ENCODE measurements at places on chromosomes 6 and 20.

DNA sequence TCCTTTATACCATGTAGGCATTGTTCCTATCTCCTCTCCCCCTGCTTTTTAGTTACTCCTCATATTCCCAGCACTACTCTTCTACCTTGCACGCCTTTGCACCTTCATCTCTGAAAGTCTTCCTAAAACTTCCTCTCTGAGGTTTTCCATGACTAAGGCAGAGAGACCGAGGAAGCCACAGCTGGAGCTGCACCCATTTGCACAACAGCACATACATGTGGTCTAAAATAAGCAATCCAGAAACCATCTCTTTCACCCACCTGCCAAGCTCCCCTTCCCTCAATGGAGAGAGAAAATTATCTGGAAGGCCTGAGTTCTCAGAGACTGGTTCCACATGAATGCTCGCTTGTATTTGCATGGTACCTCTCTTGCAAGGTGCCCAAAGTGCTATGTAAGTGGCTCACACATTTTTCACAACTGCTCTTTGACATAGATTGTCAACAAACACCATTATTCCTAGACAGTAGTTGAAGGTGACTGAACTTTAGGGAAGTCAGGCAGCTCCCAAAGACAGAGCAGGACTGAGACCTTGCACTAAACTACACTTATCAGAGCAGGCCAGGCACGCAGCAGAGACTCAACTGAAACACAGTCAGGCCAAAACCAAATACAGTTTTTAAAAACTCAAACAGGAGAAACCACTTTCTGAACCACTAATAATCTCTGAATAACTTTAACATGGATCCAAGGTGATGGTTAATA is 313.2 kb downstream of the TFAP2A start:
- peak; percentile 62 for DNase-seq

DNA sequence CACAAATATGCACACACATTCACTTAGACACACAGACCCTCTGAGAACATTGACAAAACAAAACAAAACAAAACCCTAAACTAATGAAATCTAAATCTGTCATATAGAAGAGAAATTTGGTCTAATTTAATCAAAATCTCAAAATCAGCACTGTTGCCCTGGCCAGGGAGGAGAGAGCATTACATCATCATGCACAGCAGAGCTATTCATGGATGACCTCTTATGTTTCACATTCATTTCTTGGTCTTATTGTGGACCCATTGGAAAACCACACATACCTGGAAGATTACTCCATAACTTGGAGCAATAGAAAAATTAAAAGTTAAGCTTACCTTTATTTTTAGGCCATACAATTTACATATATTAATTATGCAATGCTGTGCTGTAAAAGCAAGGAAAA is 1223.6 kb upstream of the GJE1 start:
- no peak for DNase-seq

DNA sequence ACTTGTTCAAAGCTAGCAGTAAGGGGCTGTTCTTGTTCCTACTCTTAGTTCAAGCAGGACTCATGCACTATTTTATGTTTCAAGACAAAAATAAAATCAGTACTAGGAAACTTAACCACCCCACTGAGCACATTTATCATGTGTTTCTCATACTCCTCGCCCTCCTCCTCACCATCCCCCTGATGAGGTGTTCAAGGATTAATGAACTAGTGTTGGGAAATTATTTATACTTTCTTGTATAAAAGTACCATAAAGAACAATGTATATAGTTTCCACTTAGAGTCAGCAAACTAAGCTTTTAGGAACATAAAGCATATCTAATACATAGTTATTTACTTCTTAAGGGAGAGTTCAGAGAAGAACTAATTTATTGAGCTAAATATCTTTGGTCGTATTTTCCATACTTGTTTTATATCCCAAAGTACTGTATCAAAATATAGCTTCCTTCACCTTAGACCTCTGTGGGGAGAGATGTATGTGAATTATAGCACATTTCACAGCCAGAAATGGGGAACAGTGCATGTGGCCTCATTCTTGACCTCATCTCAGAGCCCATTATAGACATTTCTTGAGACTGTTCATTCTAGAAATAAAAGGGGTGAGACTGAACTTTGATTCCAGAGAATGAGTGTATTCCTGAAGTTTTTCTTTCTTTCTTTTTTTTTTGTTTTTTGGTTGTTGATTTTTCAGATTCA is 326.5 kb upstream of the MAP3K7 start:
- no peak for DNase-seq

DNA sequence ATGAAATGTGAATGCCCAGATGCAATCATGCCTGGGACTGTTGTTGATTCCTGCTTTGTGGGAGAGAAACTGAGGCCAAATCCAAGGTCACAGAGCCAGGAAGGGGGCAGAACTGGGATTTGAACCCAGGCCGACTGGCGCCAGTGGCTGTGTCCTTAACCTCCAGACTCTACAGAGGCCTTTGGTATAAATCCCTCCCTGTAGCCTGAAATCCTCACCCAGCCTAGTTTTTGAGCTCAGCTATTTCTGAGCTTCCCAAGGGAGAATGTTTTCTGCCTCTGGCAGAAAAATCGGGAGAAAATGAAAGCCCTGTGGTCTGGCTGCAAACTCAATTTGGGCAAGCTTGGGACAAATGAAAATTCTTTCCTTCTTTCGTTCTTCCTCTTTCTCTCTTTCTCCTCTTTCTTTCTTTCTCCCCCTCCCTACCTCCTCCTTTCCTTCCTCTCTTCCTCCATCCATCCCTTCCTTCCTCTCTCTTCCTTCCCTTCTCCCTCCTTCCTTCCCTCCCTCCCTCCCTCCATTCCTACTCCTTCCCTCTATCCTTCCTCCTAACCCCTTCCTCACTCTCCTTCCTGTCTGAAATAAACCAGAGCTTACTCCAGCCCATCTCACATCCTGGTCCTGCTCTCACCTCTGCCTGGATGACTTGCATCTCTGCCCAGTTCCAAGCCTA is 34.9 kb downstream of the SNAI1 start:
- DNase-seq = no peak

GRCh38 chr6:142355520-142356174 is 53.8 kb downstream of the ADGRG6 start:
- DNase-seq = no peak

DNA sequence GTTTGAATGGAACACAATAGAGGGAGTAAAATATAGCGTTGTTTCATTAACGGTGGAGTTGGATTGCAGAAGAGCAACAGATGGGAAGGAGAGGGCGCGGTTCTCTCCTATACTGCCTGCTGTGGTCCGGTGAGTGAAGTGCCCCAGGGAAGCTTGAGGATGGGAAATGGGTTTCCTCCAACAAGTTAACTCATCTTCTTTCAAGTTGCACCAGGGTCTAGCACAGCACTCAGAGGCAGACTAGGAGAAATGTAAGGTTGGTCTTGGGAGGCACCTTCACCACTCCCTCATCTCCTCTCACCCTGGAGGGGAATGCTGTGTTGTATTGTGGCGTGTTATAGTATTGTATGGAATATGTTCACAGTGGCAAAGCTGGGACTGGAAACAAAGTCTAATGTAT is 96.9 kb upstream of the SLC24A3 start:
- DNase-seq = no peak

DNA sequence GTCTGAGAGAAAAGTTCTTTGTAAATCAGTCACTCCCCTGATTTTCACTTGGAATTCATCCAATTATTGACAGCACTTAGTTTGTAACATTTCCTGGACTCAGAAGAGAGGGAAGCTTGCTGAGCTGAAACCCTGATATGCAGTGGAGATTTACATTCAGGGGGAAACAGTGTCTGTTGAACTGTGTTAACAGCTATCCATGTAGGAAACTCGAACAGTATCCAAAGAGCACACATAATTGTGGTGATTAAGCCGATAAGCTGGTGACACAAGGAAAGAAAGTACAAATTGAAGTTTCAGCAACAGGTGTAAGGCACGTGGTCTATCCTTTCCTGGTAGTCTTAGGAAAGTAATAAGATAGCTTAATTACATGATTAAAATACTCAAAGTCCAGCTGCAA is 78.1 kb upstream of the FLRT3 start:
- no peak for DNase-seq

Data from NCI-H187 treated with DMSO at 0.1 percent for 48 hours (cell line).